Central memory CD8-positive, alpha-beta T cell (primary cell): ENCODE measurements at places on chromosomes 12 and 14.

GRCh38 chr12:110114528-110114937 is 9.6 kb upstream of the IFT81 start:
- no peak for DNase-seq

DNA sequence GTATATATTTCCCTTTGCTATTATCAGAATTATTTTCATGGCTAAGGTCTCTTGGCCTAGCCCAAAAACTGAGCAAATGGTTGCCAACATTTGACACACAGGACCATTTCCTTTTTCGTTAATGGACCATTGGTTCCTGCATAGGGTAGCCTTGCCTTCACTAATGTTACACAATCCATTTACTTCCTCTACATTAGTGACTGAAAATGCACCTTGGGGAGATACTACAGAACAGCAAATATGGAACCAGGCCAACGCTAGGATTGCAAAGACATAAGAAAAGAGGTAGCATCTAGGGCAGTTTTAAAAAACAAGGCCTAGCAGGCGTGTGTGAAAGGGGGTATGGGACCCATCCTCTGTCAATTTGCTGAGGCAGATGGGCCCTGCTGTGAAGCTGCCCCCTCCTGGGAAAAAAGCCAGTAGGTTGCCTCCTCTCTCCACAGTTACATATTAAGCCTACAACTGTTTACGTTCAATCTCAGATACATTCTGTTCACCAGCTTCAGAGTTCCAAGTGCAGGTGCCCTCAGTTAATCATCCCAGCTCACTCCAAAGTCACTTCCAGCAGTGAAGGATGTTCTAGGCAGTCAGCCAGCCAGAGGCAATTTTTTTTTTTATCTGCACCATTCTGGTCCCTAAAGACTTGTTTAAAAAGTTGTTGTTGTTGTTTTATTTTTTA is 15.0 kb downstream of the AQP6 start:
- no peak for DNase-seq

- DNase-seq: no peak
Measured at GRCh38 chr12:102120886-102121285, 903 bp downstream of the PARPBP start.

- DNase-seq: no peak
Measured at GRCh38 chr14:64562436-64562835, 12.7 kb downstream of the PPP1R36 start.

- DNase-seq: no peak
Measured at GRCh38 chr12:3632256-3632655, 120.7 kb downstream of the CRACR2A start.

- DNase-seq: no peak
Measured at GRCh38 chr14:61512026-61512834, 183.1 kb upstream of the HIF1A start.

- no peak for DNase-seq
Measured at GRCh38 chr14:60303745-60304144, 54.7 kb downstream of the PPM1A start.

- DNase-seq: no peak
Measured at GRCh38 chr12:33588725-33589405, 149.2 kb upstream of the SYT10 start.

GRCh38 chr14:36173161-36173560 is 3.4 kb downstream of the PTCSC3 start:
- DNase-seq: no peak

DNA sequence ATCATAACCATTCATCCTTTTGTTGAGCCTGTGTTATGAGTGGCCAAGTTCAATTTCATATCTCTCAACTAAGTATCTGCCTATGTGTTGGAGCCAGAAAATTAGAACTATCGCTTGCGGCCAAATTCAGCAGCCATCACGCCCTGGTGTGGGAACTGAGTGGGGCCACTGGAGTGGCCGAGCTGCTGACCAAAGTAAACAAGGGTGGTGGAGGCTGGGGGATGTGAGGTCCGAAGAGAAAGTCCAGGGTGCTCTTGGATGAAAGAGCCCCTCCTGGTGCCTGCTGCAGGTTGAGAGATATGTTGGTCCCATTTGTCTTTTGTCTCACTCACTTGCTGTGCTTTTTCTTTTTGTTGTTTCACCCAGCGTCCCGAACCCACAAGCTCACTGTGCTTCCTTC is 14.9 kb downstream of the ADGRD1 start:
- no peak for DNase-seq

GRCh38 chr12:131432532-131433260 is 278.2 kb upstream of the SFSWAP start:
- DNase-seq: no peak

GRCh38 chr12:56164345-56164729 is 6.2 kb downstream of the MYL6 start:
- no peak for DNase-seq

- no peak for DNase-seq
Measured at GRCh38 chr14:93245764-93246420, 38.8 kb downstream of the UBR7 start.

DNA sequence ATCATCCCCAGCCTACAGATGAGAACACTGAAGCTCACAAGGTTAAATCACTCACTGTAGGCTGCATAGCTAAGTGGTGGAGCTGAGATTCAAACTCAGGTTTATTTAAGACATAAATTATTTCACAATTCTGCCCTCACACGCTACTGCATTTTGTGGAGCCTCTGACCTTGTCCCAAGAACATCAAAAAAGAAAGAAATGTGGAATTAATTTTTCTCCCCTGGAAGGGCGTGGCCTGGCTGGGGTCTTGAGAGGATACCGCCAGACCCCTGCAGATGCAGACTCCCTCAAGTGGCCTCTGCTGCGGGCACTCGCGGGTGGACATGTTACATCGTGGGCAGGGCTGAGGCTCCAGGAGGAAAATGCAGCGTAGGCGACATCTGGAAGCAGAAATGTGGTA is 40.6 kb downstream of the LTBP2 start:
- DNase-seq: no peak

- DNase-seq: no peak
Measured at GRCh38 chr12:64840119-64840518, 15.7 kb downstream of the TBC1D30 start.
